ENCODE measurements at places on chromosomes 6 and 20.

GRCh38 chr6:18485660-18486435 lies 98.7 kb downstream of the RNF144B start:
- DNase-seq, result no peak

DNA sequence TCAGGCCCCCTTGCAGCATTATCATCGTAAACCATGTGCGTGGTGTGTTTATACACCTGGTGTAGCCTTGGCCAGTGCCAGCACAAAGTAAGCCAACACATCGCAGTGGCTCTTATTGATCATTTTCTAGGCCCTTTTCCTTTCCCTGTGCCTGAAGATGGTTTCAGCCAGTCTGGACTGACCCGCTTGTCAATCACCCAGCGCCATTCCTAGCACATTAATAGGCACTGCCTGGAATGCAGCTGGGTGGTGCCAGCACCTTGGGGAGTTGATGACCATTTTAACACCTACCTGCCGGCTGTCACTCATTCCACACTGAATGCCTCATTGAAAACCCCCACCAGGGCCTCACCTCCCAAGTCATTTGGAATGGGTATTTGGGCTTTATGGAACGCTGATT lies 4.9 kb upstream of the UQCC2 start:
- no peak for DNase-seq

DNA sequence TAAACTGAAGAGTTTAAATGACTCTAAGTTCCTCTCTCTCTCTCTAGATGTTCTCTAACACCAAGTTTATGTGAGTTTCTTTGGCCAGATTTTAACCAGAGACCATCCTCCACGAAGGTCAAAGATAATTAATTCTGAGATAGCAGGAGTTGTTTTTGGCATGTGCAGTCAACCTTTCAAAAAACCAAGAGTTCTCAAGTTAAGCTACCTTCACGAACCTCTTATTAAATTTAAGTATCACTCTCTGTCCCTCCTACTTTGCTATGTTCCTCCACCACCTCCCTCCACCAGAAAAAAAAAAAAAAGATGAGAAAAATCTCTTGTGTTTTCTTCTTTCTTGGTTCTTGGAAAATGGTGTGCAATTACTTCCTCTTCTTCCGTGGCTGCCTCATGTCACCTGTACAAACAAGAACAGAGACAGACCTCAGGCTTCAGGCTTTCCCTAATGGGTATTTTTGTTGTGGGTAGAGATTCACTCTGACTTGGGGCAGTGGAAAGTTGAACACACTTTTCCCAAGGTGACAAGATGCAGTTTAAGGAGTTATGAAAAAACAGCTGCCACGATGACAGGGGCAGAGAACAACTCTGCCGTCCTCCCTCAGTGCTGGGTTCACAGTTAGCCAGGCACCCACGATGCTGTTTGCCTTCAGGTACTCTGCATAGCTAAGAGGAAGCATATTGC lies 64.3 kb downstream of the ADTRP start:
- DNase-seq, result peak; percentile 20

DNA sequence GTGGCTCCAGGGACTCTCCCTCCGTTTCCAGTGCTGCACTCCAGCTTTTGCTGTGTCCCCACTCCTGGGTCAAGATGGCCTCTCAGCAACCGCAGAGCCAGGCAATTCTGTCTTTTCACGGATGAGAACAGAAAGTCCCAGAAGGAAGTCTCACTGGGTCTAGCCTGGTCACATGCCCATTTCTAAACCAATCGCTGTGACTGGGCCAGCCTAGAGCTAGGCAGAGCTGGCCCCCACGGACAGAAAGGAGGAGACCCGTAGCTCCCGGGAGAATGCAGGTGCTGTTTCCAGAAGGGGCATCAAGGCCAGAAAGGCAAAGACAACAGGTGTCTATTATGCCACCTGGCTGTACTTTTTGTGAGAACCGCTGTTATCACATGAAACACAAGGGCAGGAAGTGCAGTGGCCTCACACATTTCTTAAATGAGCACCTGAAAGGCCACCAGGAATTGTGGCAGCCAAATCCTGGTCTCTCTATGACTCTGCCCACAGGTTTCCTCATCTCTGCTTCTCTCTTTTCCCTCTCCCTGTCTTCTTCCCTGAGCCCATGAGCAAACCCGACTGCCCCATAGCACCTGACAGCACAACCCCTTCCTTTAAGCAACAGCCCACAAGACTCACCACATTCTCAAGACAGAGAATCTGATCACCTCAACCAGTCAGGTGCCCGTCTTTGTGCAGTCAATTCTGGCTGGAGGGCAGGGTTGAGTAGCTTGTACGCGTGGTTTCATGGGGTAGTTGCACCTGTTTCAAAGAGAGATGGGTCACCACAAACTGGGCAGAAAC lies 37.1 kb upstream of the B4GALT5 start:
- DNase-seq, result no peak

- no peak for DNase-seq
These were observed 98.7 kb downstream of the BACH2 start for GRCh38 chr6:90197854-90198496.

DNA sequence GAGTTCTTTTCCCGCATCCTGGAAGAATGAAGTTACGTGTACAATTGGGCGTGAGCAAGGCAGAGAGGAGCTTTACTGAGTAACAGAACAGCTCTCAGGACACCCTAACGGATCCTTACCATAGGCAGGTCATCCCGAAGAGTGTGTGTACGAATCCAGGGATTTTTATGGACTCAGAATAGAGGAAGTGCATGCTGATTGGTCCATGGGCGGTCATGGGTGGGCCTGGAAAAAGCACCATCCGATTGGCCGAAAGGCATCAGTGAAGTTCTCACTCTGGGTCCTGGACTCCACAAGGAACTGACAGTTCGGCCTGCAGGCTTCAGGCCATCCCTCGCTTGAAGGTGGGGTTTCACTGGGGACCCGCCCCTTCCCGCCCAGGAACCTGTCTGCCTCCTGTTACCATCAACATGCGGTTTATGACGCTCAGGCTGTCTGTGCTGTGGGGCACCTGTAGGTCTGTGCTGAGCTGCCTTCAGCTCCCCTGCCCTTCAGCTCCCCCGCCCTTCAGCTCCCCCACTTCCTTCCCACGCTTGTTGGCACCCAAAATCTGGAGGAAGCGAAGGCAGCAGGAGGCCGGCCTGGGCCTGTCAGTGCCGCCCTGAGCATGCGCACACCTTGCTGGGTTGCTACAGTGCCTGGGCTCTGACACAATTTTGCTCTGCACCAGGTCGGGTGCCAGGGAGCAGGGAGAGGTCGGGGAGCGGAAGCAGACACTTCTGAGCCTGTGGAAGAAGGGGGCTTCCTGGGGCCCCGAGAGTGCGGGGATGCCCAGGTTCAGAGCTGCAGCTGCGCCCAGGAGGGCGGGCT lies 57.9 kb upstream of the MANEA start:
- DNase-seq, result no peak

GRCh38 chr6:71190809-71191208 lies 97.8 kb upstream of the OGFRL1 start:
- DNase-seq, result no peak

GRCh38 chr20:59611286-59611685 lies 6.9 kb downstream of the PHACTR3 start:
- DNase-seq, result no peak

- no peak for DNase-seq
These were observed 226.2 kb upstream of the MAN1A1 start for GRCh38 chr6:119575721-119576120.

DNA sequence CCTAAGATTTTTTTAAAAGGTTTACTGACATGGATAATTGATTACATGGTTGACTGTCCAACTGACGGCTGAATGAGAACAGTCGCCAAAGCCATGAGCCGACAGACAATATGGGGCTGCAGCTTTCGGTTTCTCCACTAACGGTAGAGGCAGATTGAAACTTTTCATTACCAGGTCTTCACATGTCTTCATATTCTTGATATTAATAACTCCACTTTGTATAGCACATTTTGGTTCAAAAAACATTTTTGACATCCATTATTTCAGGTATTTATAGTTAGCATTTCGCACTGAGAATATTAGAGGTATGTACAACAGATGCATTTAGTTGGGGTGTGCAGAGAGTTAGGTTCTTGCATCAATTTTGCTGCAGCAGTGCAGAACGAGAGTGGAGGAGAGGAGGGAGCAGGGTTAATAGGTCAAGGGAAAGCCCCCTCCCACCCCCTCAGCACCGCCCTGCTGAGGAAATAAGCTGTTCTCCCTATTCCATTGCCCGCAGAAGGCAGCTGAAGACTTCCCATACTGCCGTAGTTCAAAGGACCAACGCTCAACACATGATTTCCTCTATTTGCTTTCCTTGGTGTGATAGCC lies 73.6 kb upstream of the ADTRP start:
- no peak for DNase-seq

GRCh38 chr6:105892577-105893262 lies 193.4 kb upstream of the PRDM1 start:
- no peak for DNase-seq

DNA sequence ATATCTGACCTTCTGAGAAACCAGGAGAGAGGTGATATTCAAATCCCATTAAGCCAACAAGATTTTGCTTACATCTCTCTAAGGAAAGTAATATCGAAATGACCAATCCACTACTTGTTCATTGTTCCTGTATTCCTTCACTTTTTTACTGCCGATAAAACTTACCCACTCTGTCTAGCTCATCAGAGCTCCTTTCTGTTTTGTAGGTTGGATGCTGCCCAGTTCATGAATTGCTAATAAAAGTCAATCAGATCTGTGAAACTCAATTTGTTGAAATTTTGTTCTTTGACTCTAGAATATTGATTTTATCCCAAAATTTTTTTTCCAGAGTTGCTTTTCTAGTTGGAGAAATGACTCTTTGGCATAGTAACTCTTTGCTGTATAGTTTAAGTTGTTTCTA lies 148.9 kb upstream of the INSM1 start:
- DNase-seq, result no peak

DNA sequence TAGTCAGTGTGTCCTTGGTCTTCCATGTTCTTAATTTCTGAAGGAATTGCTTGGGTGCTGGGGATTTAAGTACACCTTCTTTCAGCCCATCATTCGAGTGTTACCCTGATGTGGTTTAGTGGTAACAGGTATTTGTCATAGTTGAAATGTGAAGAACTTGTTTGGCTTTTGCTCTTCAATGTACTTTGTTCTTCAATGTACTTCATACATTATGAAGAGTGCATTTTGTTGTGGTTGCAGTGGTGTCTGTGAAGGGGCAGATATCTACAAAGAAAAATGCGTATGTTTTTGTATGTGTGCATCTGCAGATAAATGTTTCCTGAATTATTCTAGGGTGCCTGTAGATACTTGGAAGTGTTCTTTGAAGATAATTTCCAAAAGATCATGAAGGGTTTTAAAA lies 111.2 kb upstream of the SUPT3H start:
- no peak for DNase-seq

DNA sequence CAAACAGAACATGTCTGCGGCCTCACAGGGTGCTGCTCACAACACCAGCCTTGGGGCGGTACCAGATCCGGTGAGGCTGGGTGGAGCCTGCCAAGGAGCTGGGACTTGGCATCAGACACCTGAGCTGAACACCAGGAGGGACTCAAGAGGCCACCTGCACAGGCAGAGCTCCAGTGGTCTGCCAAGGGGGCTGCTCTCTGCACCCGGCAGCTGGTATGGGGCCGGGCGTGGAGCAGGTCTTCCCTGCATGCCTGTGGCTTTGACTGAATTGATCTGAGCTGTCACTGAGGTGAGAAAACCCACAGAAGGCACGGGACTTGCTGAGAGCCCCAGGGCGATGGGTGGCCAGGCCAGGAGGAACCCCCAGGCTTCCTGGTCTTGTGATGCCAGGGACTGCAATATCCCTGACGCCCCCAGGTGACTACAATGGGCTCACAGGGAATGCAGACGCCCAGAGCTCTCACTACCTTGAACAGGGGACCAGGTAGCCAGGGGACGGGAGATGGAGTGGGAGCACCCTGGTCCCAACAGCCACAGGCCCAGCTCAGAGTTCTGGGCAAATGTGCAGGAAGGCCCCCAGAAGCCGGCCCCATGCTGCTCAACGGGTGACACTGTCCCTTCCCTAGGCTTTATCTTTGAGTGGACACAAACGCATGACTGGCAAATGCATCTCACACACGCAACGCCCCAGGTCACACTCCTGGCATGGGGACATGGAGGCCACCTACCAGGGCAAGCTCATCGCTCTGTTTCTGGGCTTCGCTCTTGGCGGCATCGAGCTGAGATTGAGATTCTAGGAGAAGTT lies 48.2 kb downstream of the DSTN start:
- DNase-seq, result no peak
